Femur (tissue), 1 donor: ENCODE measurements at places on chromosomes 11 and 22.

GRCh38 chr11:9118277-9118676 lies 26.9 kb upstream of the SCUBE2 start:
- no peak for DNase-seq

DNA sequence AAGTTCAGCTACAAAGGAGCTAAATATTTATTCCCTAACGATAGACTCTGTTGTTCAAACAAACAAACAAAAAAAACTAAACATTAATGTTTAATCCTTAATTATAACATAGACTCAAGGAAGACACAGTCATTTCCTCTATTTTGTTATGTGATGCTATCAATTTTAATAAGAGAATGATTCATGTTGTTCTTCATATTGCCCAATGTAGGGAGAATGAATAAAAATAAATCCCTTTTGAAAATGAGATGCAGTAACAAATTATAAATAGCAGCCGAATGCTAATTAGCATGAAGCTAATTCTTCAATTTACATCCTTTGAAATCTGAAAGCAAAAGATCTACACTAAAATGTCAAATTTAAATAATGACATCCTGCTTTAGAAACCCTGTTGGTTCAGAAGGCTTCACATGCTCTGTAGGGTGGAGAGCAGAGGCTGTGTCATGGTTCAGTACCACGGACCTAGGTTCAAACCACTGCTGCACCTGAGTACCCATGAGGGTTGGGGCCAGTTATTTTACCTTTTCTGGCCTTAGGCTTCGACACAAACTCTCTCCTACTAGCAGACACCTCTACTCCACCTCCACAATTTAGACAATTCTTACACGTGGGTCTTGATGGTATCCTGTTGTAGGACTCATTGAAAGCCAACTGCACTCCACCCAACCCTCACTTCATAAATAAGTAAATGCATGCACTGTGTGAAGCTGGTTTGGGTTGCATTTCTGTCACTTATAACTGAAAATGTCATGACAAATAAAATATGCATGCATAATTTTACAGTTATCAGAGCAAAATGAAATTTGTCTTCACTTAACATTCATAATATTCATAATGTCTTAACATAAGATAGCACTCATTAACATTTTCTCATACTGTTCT lies 89.0 kb downstream of the RRAS2 start:
- DNase-seq, result no peak

DNA sequence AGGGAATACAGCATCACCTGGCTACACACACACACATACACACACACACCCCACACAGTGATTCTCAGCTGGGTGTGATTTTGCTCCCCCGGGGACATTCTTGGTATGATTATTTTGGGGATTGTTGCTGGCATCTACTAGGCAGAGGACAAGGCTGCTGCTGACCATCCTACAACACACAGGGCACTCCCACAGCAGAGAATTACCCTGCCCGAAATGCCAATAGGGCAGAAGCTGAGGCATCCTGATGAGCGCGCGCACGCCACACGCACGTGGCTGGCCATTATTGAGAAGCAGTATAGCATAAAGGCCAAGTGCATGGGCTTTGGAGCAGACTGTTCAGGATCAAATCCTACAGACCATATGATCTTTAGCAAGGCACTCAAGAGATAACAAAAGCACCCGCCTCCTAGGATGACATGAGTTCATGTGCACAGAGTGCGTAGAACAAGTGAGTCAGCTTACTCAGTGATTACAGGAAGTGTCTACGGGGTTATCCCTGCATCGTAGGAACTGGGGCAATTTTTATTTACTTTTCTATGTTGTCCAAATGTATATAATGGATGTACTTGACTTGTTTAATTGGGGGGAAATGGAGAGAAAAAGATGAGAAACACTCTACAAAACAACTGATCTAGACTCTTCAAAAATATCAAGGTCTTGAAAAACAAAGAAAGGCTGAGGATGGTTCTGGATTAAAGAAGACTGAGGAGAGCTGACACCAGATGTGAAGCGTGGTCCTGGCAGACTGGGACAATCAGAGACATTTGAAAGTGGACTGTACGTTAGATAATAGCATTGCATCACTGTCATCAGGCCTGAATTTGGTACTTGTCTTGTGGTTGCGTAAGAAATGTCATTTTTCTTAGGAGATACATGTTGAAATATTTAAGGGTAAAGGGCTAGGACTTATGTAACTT lies 7.2 kb upstream of the EHD1 start:
- DNase-seq, result no peak

- no peak for DNase-seq
Measured at GRCh38 chr11:69352166-69352565, 58.2 kb downstream of the MYEOV start.

DNA sequence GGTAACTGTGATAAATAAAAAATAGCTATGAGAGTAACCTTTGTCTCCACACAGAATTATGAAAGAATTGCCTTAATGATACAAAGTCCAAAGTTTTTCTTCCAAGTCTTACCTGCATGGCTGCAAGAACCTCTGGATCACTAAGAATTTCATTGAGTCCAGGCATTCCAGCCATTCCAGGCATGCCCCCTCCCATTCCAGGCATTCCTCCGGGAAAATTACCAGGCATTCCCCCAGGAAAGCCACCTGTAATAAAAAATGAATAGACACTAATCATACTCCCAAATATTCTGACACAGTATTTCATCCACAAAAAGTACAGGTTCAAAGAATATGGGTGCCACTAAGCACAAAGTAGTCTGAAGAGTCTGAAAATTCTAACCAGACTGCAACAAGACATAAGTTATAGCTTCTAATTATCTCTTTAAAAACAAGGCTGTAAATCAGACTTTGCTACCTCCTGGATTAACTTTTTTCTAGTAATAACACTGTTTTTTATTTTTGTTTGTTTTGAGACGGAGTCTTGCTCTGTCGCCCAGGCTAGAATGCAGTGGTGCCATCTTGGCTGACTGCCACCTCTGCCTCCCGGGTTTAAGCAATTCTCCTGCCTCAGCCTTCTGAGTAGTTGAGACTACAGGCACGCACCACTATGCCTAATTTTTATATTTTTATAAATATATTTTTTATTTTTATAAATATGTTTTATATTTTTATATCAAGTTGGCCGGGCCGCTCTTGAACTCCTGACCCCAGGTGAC lies 8.0 kb upstream of the SLC25A17 start:
- no peak for DNase-seq

DNA sequence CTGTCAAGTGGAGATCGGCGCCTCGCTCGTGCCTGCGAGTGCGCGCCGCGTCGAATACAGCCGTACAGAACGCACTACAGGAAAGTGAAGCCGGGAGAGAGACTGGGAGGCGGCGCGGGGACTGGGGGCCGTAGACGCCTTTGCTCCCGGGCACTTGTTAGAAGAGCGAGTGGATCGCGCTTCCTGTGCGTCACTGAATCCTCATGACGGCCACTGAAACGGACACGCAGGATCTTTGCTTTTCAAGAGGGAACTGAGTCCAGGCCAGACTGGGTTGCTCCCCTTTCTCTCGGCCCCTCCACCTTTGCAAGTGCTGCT lies 314 bp downstream of the RIC8A start:
- no peak for DNase-seq

DNA sequence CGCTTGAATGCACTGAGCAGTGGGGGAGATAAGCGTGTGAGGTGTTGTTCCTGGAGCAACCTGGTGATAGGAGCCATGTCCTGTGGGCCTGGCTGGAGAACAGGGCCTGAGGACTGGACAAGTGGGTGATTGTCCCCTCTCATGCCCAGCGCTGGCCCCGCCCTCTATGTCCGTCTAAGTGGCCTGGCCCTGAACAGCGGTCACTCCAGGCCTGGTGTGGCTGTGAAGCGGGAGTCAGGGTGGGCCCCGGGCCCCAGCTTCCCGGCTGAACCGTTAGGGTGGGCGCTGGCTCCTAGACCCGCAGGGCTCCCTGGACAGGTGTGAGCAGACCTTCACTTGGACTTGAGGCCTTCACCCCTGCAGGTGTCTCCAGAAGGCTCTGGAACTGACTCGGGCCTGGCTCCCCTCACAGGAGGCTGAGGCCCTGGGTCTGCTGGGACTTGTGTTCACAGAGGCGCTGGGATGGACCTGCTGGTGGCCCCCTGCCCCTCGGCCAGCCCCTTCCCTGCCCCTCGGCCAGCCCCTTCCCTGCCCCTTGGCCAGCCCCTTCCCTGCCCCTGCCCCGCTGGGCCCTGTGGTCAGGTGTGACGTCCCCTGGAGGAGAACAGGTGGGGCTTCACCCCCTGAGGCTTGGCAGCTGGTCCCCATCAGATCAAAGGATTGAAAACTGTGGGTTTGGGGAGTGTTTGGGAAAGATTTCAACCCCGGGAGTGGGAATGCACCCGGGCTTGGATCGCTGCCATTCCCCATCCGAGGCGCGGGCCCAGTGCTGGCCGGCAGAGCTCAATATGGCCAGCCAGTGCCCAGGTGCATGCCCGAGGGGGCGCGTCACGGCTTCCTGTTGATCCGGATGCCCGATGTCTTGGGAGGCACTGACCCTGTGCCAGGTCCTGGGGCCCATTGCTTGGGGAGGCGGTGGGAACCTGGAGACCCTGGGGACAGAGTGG lies 3.2 kb upstream of the MUC6 start:
- no peak for DNase-seq

GRCh38 chr22:28792491-28793383 lies 7.6 kb downstream of the XBP1 start:
- DNase-seq, result no peak

GRCh38 chr11:35324981-35325380 lies 94.4 kb downstream of the SLC1A2 start:
- DNase-seq, result no peak

DNA sequence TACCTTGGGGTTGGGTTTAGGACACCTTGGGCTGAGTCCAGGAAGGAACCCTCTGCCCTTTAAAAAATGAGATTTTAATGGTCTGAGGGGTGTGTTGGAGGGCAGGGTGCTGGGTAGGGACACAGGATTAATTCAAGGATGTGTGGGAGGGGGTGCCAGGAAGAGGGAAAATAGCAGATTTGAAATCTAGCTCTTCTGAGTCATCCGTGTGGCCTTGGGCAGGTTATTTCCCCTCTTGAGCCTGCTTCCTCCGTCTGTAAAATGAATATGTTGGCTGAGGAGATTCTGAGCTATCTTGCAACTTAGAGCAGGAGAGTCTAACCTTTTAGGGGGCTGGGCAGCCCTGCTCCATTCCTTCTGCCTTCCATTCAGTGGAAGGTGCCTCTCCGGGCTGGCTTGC lies 3.0 kb downstream of the TSPAN18 start:
- DNase-seq, result no peak

DNA sequence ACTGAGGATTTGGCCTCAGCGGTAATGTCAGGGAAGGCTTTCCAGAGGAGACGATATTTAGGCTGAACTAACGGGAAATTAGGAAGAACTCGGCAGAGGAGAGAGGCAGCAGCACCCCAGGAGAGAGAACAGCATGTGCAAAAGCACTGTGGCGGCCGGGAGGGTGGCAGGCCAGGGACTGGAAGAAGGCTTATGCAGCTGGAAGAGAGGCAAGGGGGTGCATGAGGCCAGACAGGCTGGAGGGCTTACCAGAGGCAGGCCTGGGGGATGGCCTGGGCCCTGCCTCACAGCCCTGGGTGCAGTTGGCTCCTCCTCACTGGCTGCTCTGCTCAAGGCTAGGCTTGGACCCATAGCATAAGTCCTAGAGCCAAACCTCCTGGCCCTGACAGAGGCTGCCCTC lies 7.7 kb upstream of the NPAS4 start:
- no peak for DNase-seq

- no peak for DNase-seq
Measured at GRCh38 chr11:78838417-78838816, 263.8 kb upstream of the NARS2 start.

- peak; percentile 62 for DNase-seq
Measured at GRCh38 chr22:43293259-43293654, 49.9 kb downstream of the SCUBE1 start.

GRCh38 chr22:38056969-38057891 lies at the start of gene PICK1:
Gene PICK1, plus strand, starts transcription at chr22:38057404. Its CDS starts 406 bp downstream, at chr22:38057810.
- peak; percentile 94 for DNase-seq

DNA sequence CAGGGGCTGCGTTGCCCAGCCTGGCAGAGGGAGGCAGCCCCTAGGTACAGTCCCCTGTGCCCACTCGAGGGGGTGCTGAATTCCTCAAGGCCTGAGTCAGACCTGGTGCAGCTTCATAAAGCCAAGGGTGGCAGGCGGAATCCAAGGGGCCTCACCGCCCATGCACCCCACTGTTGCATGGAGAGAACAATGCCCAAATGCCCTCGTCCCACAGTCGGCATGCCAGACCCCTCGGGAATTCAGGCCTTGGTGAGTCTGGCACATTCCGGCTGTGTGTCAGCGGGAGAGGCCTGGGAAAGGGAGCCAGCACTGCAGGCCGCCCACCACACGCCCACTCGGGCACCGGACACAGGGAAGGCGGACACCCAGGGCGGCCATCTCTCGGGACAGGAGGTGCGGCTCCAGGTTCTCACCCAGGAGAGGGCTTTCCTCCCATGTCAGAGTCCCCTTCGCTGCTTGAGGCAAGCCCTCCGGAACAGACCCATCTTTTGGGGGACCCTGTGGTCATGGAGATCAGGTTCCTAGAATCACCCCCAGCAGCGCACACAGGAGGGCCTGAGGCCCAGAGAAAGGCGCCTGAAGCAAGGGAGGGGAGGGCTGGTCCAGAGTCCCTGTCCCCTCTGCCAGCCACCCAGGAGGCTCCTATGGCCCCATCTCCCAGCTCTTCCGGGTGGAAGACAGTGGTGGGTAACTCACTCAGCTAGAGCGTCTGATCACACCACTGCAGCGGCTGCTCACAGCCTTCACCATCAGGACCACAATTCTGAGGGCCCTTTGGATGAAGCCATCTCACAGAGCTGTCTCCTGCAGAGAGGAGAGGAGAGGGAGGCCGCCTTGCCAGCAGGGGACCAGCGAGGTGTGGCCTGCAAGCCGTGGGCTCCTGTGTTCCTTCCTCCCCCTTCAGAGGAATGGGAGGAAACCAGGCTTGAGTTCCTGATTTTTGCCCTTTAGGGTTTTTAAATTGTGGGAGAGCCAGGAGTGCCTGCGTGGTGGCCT lies 31.6 kb upstream of the KCNQ1OT1 start:
- no peak for DNase-seq

GRCh38 chr11:124582565-124582964 lies 12.8 kb downstream of the OR8A1 start:
- DNase-seq, result no peak

DNA sequence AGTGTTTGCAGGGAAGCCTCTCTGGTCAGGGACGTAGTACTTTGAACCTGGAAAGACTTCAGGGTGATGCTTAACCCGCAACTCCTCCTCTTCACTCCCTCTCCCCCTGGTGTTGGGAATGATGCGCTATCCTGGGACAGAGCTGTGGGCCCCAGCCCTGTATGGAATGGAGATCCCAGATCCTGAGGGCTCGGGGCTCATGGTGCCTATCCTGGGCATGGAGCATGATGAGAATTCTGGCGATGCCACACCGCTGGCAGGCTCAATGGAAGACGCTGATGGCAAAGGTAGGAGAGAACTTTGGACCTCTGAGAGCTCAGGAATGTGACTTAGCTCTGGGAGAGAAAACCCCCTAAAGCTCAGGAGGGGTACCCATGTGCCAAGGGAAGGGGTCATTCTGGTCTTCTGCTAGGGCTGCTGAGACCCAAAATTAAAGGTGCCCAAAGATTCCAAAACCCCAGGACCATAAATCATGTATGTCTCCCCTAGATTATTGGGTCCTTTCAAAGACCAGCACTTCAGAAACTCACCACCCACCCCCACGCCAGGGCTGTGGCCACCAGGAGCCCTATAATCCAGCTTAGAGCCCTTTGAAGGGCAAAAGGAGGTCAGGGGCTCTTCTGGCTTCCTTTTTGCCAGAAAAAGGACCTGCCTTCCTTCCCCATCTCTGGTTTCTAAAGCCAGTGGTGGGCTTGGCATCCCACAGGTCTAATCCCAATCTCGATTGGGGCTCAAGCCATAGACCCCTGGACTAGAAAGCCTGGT lies 52.5 kb downstream of the BTG4 start:
- DNase-seq, result no peak

GRCh38 chr11:88035271-88035670 lies 140.0 kb downstream of the RAB38 start:
- DNase-seq, result no peak
